ENCODE measurements at places on chromosomes 13 and 19.
A peak's percentile ranks its signal among the peaks of the same experiment; 100 is the strongest.

- DNase-seq, result no peak
Measured at GRCh38 chr19:41159881-41160280, 33.1 kb upstream of the CYP2S1 start.

GRCh38 chr19:39236527-39236926, 8.3 kb downstream of the IFNL3 start:
- DNase-seq, result no peak

DNA sequence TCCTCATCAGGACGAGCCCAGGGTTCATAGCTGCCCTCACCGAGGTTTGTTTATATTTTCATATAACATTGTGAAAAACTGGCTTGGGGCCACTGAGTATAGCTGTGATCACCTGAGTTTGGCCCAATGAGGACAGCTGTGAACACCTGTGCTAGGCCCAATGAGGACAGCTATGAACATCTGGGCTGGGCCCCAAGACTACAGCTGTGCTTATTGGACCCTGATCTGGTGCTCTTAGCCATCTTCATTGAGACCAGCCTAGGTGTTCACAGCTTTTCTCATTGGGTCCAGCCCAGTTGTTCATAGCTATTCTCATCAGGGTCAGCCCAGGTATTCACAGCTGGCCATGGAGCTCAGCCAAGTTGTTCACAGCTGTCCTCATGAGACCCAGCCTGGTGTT, 1167.3 kb downstream of the UQCRFS1 start:
- no peak for DNase-seq

GRCh38 chr19:16117594-16118033, 5.9 kb downstream of the RAB8A start:
- DNase-seq, result no peak

GRCh38 chr19:14479309-14479974, 4.3 kb upstream of the PTGER1 start:
- no peak for DNase-seq

- no peak for DNase-seq
Measured at GRCh38 chr13:79767126-79767525, 286.2 kb downstream of the NDFIP2 start.

DNA sequence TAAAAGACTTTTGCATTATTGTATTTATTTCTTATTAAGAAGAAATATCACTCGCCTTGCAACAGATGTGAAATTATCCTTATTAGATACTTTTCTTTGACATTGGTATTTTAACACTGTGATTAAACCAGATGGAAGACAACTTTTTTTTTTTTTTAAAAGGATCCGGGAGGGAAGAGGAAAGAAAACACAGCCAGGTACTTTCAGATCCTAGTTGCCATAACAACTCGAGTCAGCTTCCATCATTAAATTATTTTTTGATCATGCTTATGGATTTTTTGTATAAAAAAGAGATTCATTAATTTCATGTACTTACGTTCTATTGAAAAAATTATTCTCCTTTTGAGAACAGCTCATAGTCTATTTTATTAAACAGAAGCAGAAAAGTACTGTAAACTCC, 515.7 kb downstream of the TBC1D4 start:
- no peak for DNase-seq

GRCh38 chr19:3401004-3401768, 34.8 kb downstream of the NFIC start:
- DNase-seq, result no peak

- no peak for DNase-seq
Measured at GRCh38 chr13:21546372-21546771, 57.6 kb downstream of the MICU2 start.

DNA sequence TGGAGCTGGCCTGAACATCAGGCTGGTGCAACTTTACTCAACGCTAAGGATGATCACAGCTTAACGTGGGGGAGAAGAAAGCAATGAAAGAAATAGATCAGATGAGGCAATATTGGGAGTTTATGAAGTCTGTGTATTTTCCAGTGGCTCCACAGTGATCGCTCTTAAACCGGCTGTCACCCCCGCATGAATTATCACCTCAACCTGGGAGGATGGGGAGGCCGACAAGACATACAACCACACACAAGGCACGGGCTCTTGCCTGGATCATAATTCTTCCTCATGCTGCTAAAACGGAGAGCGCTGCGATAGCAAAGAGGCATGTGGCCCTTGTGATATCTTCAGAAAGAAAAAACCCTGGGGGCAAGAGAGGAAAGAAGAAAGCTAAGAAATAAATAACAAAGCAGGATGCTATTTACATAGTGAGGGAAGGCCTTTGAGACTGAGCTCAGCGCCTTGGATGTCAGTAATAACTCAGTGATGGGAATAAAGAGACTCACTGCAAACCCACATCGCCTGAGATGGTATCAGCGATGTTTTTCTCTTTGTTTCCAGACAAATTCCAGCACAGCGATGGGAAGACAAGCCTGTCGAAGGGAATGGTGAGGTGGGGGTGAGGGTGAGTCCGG, 19.1 kb upstream of the CHST8 start:
- no peak for DNase-seq

DNA sequence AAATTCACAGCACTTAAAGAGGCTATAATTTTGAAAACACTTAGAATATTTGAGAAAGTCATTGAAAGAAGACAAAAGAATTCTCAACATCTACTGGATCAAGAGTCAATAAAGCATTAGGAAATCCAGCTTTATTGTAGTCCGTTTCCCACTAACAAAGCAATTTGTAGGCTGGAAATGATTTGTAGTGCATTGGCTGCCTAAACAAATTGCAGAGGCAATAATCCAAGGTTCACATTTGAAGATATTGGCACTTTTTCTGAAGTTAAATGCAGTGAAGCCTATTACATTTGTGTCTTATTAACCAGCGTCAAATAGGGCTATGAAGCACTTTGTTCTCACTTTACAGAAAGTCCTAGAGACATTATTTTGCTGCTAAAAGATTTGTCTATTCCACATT, 848.1 kb upstream of the SLITRK1 start:
- no peak for DNase-seq

- no peak for DNase-seq
Measured at GRCh38 chr19:1104311-1105007, 665 bp downstream of the GPX4 start.

- no peak for DNase-seq
Measured at GRCh38 chr13:67210208-67210607, 19.9 kb downstream of the PCDH9 start.

DNA sequence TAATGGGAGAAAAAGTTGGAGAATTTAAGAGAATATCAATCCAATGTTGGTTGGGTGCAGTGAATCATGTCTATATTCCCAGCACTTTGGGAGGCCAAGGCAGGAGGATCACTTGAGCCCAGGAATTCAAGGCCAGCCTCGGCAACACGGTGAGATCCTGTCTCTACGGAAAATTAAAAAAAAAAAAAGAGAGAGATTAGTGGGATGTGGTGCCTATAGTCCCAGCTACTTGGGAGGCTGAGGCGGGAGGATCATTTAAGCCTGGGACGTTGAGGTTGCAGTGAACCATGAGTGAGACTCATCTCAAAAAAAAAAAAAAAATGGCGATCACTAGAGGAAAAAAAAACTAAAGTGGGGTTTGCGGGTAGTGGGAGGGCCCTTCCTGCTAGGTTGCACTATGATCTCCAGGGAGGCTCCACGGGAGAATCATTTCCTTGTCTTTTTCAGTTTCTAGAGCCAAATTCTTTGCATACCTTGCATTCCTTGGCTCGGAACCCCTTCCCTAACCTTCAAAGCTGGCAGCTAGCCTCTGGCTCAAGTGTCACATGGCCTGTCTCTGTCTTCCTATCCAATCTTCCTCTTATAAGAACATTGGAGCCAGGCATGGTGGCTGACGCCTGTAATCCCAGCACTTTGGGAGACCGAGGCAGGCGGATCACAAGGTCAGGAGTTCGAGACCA, 5.8 kb upstream of the ERCC2 start:
- DNase-seq, result peak; percentile 99

DNA sequence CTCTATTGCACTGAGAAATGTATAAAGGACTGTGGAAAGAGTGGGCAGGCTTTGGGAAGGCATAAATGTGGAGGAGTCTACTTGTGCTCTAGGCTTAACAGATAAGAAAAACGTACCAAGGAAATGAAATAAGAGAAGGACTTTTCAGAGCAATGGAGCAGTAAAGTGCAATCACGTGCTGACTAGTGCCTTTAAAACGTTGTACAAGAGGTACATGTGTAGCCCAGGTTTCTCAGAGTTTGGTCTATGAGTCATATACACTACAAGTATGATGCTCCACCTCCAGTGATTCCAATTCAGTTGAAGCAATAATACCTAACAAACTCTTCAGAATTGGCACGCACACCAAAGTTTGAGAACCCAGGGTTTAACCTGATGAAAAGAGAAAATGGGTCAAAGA, 13.4 kb upstream of the FNDC3A start:
- DNase-seq, result no peak

DNA sequence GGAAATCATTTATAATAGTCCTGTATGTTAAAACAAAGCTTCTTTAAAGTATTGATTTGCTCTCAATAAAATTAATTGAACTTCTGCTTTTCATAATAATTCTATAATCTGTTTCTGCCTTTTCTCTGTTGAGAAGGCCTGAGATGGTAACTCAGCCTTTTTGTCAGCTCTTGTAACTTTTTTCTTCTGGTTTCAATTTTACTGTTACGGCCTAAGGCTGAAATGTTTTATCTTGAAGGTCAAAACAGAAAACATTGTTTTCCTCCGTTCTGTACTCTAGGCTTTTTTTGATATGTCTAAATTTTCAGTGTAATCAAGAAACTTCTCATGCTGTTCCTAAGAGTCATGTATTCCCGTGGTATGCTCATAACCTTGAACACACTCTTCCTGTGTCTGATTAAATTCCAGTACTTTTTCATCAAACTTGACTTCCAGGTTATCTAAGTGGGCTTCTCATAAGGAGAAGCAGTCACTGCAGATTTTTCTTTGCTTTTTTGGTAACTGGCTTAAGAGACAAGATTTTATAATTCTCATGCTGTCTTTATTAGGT, 7.6 kb upstream of the NAXD start:
- DNase-seq, result no peak

DNA sequence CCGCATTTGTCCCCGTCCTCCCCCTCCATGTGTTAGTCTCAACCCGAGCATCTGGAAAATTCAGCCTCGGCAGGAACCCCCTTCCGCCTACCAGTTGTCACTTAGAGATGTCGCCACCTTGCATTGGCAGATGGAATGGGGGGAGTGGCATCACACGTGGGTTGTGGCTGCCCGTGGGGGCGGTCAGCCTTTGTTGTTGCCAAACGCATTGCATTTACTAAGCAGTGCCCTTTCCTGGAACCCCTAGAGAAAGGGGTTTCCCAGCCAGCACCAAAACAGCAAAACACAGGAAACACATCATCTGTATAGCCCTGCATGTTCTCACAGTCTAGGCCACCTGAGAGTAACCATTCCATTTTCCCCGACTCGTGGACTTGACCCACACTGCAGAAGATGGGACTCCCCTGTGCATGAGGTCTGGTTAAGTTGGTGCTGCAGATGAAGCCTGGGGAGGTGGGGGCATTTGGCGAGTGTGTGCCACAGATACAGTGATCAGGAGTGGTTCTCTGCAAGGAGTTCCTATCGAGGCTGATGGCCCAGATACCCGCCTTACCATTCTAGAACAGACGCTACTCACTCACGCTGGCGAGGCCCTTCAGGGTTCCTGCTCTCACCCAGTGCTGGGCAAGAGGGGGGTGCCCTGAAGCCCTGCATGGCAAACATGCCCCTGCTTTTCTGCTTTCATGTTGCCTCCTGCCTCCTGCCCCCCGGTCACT, 38.3 kb downstream of the TMED1 start:
- no peak for DNase-seq

DNA sequence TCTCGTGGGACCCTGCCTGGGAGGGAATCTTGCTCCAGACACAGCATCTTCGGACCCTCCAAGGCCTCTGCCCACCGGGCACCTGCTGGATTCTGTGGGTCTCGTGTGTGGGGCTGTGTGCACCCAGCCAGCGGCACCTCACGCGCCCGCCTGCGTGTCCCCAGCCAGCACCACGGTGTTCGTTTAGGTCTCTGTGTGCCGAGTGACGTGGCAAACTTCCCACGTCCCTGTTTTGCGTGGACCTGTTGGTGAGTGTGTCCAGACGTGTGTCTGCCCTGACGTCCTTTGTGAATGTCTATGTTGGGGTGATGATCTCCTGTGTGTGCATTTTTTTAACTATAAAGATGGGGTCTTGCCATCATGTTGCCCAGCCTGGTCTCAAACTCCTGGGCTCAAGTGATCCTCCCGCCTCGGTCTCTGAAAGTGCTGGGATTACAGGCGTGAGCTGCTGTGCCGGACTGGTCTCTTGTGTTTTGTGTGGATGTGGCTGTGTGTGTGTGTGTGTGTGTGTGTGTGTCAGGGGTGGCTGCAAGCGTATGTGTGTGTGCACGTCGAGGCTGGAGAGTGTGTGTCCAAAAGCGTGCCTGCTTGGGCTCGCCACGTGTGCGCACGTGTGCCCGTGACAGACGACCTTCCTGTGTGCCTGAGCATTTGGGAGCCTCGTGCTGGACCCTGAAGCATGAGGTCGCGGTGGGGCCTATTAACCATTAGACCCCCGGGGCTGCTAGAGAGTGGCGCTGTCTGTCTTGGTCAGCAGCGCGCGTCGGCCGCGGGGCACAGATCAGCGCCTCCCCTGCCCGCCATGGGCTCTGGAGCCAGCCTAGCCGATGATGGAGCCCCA, 15.7 kb downstream of the ARID3A start:
- DNase-seq, result no peak

GRCh38 chr19:55656988-55657747, 2.3 kb downstream of the U2AF2 start:
- no peak for DNase-seq

DNA sequence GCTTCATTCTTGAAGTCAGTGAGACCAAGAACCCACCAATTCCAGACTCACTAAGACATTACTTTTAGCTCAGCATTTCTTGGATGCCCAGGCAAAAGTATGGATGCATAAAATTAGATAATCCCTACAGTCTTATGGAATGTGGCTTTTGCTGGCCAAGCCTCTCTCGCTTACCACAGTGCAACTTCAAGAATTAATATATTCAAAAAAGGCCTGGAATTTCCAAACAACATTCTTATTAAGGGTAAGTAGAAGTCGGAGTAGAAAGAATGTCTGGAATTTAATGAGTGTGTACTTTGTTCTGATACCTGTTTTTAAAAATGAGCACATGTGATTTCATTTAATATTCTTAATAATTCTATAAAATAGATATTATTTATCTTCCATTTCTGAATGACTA, 302.4 kb upstream of the TMTC4 start:
- no peak for DNase-seq

DNA sequence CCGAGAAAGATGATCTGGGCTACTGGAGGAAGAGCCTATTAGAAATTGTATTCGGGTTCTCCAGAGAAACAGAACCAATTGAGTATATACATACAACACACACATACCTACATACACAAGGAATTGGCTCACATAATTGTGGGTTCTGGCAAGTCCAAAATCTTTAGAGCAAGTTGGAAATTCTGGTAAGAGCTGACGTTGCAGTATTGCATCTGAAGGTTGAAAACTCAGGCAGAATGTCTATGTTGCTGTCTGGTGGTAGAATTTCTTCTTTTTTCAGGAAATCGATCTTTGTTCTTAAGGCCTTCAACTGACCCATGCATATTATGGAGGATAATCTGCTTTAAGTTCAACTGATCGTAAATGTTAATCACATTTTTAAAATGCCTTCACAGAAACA, 15.5 kb upstream of the OLFM4 start:
- DNase-seq, result no peak

DNA sequence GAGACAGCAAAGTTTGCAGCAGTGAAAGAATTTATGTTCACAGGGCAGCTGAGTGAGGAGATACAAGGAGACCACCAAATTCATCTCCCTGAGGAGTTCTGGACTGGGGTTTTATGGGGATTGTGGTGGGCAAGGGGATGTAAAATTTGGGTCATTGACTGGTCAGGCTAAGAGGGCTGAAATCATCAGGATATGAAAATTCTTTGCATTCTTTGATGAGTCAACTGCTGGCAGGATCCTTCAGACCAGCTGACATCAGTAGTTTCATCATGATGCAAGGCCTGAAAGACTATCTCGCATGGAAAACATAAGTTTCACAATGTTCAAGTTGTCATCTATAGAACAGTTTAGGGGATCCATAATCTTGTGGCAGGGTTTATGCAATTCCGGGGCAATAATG, 869.5 kb upstream of the PCDH9 start:
- peak; percentile 8 for DNase-seq
